ENCODE measurements at places on chromosomes 11 and 22.
A peak's percentile ranks its signal among the peaks of the same experiment; 100 is the strongest.

DNA sequence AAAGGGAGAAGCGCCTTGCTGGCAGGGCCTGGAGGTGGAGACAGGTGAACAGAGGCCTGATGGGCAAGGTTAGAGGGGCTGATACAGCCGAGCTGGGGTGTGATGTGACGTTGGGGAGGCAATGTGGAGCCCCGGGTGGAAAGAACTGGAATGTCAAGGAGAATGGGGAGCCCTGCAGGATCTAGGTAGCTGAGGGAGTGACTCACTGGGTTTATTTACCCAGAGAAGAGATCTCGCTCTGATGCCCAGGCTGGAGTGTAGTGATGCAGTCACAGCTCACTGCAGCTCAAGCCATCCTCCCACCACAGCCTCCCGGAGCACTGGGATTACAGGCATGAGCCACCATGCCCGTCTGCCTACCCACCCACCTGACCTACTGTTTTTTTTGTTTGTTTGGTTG is 1.9 kb upstream of the CYB5R3 start:
- H3K27me3 ChIP-seq, result no peaks in the 10 kb centered on the region
- H3K4me1 ChIP-seq, result peaks cover 7% of the 10 kb centered on the region
- no peak for DNase-seq
- no peak overlapping the region for H3K27ac ChIP-seq
- H3K36me3 ChIP-seq, result no peaks in the 10 kb centered on the region

DNA sequence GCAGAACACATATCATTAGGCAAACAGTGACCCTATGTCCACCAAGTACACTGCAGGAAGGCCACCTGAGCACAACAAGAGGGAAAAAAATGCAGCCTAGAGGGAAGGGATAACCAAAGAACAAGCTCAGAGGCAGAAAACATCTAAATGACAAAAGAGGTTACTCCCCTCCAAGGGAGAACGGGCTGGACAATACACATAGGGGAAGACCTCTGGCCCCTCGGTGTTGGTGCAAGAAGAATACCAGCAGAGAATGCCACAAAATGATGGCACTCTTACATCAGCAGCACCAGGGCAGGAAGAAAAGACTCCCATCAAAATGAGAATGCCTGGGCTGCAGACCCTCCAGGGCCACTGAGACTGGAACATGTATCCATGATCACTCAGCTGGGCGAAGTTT is 66.6 kb upstream of the OPCML start:
- H3K27ac ChIP-seq, result no peak overlapping the region
- H3K4me3 ChIP-seq, result no peak overlapping the region
- no peaks in the 10 kb centered on the region for H3K36me3 ChIP-seq
- H3K4me1 ChIP-seq, result peaks cover 24% of the 10 kb centered on the region

- DNase-seq, result no peak
- H3K4me1 ChIP-seq, result no peaks in the 10 kb centered on the region
- H3K27me3 ChIP-seq, result no peaks in the 10 kb centered on the region
- H3K36me3 ChIP-seq, result peaks cover 77% of the 10 kb centered on the region
- H3K4me3 ChIP-seq, result no peak overlapping the region
- H3K27ac ChIP-seq, result no peak overlapping the region
These were observed 16.5 kb downstream of the PPP2R1B start for GRCh38 chr11:111749646-111750045.

DNA sequence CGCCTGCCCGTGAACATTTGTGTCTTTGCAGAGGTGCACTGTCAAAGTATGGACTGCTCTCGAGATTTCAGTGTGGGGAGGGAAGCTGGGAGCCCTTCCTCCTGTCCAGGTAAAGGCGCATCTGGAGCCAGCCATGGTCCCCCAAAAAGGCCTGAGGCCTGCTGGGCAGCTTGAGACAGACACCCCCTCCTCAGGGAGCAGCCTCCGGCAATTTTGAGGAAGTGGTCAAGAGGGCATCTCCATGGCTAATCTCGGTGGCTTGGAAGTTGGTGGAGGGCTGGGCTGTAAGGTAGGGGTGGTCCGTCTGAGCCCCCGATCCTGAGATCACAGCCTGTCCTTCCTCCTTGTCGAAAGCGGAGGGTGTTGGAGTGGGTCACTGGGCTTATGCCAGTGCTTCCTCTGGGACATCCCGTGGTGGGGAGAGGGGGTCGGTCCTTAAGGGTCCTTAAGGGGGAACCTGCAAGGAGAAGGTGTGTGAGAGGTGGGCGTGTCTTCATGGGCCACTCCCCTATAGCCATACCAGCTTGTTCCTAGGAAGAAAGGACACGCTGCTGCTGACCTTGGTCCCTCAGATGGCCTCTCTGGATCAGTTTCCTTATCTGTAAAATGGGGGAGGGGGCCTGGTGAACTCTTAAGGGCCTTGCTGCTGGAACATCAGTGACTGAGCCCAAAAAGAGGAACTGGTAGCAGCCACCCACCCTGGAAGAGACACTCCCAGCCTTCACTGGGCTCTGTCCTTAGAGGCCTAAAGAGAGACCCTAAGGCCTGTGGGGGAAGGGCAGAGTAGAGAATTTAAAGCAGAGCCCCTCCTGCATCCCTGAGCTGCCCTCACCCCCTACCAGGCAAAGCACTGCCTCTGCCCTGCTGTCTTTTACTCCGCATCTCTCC is 2.6 kb downstream of the KCNC1 start:
- no peaks in the 10 kb centered on the region for H3K36me3 ChIP-seq
- no peak overlapping the region for H3K4me3 ChIP-seq
- H3K27me3 ChIP-seq, result peaks cover 24% of the 10 kb centered on the region
- no peak for DNase-seq
- H3K27ac ChIP-seq, result no peak overlapping the region

DNA sequence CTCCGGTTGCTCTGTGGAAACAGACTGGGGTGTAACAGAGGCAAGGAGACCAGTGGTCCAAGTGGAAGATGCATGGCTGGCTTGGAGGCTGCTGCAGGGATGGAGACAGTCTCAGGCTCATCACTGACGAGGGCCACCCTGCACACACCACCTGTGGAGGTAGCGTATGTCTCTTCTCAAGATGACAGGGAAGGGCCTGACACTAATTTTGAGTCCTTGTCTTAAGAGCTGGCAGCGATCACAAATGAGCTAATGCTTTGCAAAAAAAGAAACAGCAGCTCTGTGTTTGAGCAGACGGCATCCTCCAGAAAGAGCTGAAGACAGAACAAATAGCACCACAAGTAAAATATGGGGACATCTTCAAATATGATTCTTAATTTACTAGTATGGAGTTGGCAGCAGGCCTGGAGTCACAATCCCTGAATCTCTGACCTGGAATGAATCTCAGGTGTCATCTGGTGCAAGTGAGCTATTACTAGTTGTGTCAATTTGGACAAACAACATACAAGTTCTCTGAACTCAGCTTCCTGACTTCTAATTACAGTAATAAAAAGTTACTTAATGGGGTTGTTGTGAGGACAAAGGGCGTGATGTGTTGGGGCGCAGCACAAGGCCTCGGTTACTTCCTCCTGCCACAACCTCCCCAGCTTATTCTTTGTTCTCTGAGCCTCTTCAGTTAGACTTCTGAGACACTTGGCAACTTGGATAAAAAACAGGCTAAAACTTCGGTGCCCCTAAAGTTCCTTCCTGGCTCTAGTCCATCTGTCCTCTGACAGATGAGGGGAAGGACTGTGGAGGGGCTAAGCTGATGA is 95.2 kb upstream of the BID start:
- H3K36me3 ChIP-seq, result peaks cover 26% of the 10 kb centered on the region
- DNase-seq, result no peak
- H3K4me1 ChIP-seq, result no peaks in the 10 kb centered on the region
- H3K27me3 ChIP-seq, result peaks cover 33% of the 10 kb centered on the region
- no peak overlapping the region for H3K4me3 ChIP-seq

- no peaks in the 10 kb centered on the region for H3K27me3 ChIP-seq
- peaks cover 88% of the 10 kb centered on the region for H3K4me1 ChIP-seq
- H3K36me3 ChIP-seq, result no peaks in the 10 kb centered on the region
- H3K4me3 ChIP-seq, result peak overlapping the region; percentile 46
These were observed 8.1 kb downstream of the BCL9L start for GRCh38 chr11:118917481-118918127.

DNA sequence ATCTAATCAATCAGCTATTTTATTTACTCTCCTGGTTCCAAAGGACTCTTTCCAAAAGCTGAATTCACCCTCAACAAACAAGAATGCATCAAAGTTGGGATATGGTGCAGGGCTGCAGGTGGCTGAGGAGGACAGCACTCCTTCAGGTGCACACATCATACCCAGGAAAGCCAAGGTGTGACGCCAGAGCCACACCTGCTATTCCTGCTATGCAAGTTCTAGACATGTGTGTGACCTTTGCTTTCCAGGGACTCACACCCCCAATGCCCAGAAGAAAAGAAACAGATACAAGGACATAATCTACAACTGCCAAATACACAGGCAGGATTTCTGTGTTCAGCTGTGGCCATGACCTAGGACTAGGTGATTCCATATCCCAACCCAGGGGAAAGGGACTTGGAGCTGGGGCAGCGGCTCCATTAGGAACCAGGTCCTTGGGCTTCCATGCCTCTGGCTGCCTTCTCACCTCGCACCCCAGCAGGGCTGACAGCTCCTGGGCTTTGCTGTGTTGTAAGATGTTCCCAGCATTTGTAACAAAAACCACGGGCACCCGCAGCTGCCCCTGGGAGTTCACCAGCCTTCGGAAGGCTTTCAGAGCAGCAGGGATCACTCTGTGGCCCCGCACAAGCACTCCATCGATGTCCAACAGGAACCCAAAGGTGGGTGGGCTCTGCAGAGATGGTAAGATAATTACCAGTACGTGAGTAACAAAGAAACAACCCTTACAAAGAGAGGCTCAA is 9.8 kb downstream of the HDHD5 start:
- H3K27ac ChIP-seq, result no peak overlapping the region
- H3K27me3 ChIP-seq, result no peaks in the 10 kb centered on the region
- H3K36me3 ChIP-seq, result peaks cover 20% of the 10 kb centered on the region
- no peak for DNase-seq

DNA sequence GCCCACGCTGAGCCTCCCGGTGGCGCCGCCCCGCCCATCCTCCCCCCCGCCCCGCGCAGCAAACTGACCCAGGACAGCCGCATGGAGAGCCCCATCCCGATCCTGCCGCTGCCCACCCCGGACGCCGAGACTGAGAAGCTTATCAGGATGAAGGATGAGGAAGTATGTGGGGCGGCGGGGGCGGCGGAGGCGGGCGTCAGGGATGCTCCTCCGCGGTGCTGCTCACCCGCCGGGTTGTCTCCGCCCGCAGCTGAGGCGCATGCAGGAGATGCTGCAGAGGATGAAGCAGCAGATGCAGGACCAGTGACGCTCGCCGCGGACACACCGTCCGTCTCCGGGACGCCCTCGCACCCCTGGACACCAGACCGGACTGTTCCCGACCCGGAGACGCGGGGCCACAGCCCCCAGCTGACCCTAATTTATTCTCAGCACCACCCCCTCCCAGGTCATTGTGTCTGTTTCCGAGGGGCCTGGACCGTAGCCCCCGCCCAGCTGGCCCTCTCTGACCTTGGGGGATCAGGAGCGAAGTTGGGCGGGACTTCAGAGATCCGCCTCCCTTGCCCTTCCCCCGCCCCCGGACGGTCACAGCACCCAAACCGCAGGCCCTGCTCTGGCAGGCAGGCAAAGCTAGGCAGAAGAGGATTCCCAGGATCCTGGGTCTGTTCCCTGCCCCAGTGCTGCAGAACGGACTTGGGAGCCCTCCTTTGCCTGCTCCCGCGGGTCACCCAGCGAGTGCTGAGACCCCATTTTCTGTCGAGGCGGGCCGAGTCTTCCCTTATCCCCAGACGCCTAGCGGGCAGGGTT is 959 bp upstream of the GP1BB start:
- peaks cover 84% of the 10 kb centered on the region for H3K27me3 ChIP-seq
- H3K4me3 ChIP-seq, result peak overlapping the region; percentile 55
- peaks cover 24% of the 10 kb centered on the region for H3K4me1 ChIP-seq
- peaks cover 10% of the 10 kb centered on the region for H3K36me3 ChIP-seq
- H3K27ac ChIP-seq, result no peak overlapping the region

GRCh38 chr11:118139578-118139977 is 13.0 kb downstream of the SCN4B start:
- DNase-seq, result no peak
- H3K36me3 ChIP-seq, result no peaks in the 10 kb centered on the region
- no peak overlapping the region for H3K27ac ChIP-seq

DNA sequence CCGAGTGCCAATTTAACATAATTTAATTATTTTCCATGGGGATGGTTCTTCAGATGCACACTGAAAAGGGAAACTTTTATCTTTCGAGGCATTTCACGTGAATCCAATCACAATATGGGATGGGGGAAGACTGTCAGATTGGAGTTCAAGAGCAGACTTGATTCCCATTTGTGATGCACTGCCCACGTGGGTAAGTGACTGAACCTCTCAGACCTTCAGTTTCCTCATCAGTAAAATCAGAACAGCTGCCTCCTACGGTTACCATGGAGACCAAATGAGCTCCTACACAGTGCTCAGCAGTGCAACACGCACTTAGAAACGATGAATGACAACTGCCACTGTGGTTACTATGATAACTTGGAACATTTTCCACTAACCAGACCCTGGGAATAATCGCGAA is 21.7 kb downstream of the KIAA0930 start:
- no peak overlapping the region for H3K4me3 ChIP-seq
- DNase-seq, result no peak
- H3K36me3 ChIP-seq, result no peaks in the 10 kb centered on the region
- H3K27me3 ChIP-seq, result no peaks in the 10 kb centered on the region
- H3K27ac ChIP-seq, result no peak overlapping the region

- H3K27me3 ChIP-seq, result peaks cover 7% of the 10 kb centered on the region
- peaks cover 5% of the 10 kb centered on the region for H3K36me3 ChIP-seq
- no peak overlapping the region for H3K27ac ChIP-seq
- no peak for DNase-seq
These were observed 906.2 kb downstream of the BRD1 start for GRCh38 chr22:48921411-48921903.

- peak; percentile 84 for DNase-seq
- H3K4me1 ChIP-seq, result no peaks in the 10 kb centered on the region
- no peak overlapping the region for H3K27ac ChIP-seq
- no peak overlapping the region for H3K4me3 ChIP-seq
These were observed 180.4 kb upstream of the B3GAT1 start for GRCh38 chr11:134592391-134592990.

- H3K4me1 ChIP-seq, result peaks cover 68% of the 10 kb centered on the region
- no peak for DNase-seq
- H3K36me3 ChIP-seq, result no peaks in the 10 kb centered on the region
- H3K4me3 ChIP-seq, result peak overlapping the region; percentile 26
- peak overlapping the region; percentile 15 for H3K27ac ChIP-seq
These were observed 6.0 kb downstream of the NEAT1 start for GRCh38 chr11:65428578-65429067.

DNA sequence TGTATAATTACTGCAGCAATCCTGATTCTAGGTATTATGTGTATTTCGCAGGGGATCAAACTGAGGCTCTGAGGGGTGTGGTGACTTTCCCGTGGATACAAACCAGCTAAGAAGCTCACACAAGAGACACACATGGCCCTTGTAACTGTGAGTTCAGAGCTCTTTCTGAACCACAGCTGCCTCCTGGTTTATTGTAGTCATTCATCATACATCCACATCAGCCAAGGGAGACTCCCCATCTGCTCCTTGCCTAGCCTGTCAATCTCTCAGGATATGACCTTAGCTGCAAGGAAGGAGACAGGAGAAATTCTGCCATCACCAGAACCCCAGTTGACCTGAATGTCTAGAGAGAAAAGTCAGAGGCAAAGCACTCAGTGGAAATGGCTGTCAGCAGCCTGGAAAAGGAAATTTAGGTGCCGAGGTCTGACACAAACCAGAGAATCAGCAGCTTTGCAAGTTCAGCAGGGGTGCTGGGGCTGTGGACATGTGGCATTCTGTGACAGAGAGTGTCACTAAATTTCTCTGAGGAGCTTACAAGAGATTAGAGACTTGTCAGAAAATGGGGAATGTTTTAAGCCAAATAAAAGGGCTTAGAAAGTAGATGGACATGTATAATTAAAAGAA is 209.5 kb downstream of the AASDHPPT start:
- no peak overlapping the region for H3K27ac ChIP-seq
- no peak for DNase-seq
- H3K27me3 ChIP-seq, result no peaks in the 10 kb centered on the region
- 0 out of 2 replicates have a peak, but pooled peaks cover 3% of the 10 kb centered on the region for H3K4me1 ChIP-seq

- 0 out of 2 replicates have a peak, but pooled peaks cover 2% of the 10 kb centered on the region for H3K36me3 ChIP-seq
- H3K27ac ChIP-seq, result no peak overlapping the region
- H3K4me1 ChIP-seq, result no peaks in the 10 kb centered on the region
- H3K27me3 ChIP-seq, result no peaks in the 10 kb centered on the region
- DNase-seq, result no peak
These were observed 838.4 kb downstream of the FAM181B start for GRCh38 chr11:81895258-81895657.
